ENCODE measurements at places on chromosomes 4 and X. TPM values are rescaled to one million over a fixed set of nuclear protein-coding genes. Genes with fewer than 3 reads are reported as not detected.

Gene FAAH2
- total RNA-seq = 5.0 TPM

Gene GYPA
- 0.09 TPM for total RNA-seq

Gene LETM1
- 45.0 TPM for total RNA-seq

Gene CWH43
- total RNA-seq = not detected

Gene SAGE1
- not detected for total RNA-seq

DNA sequence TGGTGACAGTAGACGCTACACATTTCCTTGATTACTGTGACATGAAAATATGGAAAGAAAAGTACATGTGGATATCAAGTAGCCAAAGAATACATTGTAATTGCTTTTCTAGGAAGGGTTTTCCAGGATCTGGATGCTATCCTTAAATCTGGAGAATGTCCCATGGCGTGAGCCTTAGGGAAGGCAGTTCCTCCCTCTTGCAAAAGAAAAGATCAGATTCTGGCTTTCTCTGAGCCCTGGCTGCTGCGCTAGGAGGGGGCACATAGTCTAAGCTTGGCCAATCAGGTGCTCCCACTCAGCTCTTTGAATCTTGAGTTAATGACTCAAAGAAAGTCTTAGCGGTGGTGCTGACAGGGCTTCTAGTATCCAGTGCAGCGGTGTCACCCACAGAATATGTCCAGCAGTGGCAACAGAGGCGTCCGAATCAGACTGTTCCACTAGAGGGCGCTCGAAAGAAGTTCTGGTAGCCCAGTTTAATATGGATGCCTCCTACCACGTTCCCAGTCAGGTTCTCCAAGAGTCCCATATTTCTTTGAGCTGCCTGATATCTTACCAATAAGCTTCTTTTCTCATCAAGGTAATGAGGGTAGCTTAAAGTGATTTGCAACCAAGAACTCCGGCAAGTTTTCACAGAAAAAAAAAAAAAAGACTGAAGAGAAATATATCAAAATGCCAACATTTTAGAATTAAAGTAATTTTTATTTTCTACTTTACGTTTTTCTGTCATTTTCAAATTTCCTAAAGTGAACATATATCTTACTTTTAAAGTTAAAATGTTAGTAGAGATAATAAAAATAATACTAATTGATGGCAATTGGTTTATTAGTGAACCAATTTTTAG, 213.4 kb upstream of the S100G start:
- H3K4me3 ChIP-seq = no peak overlapping the region
- no peak overlapping the region for H3K27ac ChIP-seq
- peak; percentile 73 for DNase-seq

GRCh38 chr4:12488672-12489071, 995.5 kb downstream of the RAB28 start:
- no peak overlapping the region for H3K27ac ChIP-seq
- H3K36me3 ChIP-seq = peaks cover 20% of the 10 kb centered on the region
- H3K4me1 ChIP-seq = no peaks in the 10 kb centered on the region
- H3K27me3 ChIP-seq = no peaks in the 10 kb centered on the region

DNA sequence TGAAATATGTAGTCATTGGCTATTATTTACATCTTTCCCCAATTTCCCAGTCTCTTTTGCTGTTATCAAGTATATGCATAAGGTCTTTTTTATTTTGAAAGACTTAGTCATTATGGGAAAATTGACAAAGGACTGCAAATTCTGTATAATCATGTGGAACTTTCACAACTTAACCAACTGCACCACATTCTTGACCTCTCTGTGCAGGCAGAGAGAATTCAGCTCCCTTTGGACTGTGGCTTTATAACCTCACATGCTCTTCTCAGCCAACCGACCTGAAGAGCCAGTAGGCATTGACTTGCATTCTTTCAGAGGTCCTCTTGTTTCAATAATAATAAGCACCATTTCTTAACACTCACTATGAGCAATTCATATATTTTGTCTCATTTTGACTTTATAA, 66.9 kb downstream of the ANXA3 start:
- no peak overlapping the region for H3K27ac ChIP-seq
- no peak for DNase-seq
- H3K4me3 ChIP-seq = no peak overlapping the region
- H3K4me1 ChIP-seq = no peaks in the 10 kb centered on the region
- H3K27me3 ChIP-seq = no peaks in the 10 kb centered on the region
- no peaks in the 10 kb centered on the region for H3K36me3 ChIP-seq

Measured in WTC11 (cell line).